ENCODE measurements at places on chromosomes 2 and 18.

DNA sequence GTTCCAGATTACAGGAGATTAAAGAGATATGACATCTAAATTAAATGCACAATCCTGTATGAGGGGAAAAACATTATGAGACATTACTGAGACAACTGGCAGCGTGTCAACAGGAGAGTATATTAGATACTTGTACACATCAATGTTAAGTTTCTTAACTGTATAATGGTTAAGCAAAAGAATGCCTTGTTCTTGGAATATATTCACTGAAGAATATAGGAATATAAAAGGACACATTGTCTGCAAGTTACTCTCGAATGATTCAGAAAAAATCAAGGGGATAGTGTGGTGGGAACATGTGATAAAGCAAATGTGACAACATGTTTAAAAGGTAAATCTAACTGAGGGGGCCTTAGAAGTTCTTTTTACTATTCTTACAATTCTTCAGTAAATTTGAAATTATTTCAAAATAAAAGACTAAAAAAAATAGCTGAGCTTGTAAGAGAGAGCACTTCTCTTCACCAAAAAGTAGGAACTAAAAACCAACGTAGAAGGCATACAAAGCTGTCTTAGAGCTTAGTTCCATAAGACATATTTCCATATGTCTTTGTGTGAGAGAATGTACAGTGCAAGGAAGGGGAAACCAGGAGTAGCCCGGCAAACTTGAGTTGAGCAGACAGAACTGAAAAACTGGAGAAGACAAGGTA lies 7.5 kb downstream of the WDPCP start:
- DNase-seq, result no peak

DNA sequence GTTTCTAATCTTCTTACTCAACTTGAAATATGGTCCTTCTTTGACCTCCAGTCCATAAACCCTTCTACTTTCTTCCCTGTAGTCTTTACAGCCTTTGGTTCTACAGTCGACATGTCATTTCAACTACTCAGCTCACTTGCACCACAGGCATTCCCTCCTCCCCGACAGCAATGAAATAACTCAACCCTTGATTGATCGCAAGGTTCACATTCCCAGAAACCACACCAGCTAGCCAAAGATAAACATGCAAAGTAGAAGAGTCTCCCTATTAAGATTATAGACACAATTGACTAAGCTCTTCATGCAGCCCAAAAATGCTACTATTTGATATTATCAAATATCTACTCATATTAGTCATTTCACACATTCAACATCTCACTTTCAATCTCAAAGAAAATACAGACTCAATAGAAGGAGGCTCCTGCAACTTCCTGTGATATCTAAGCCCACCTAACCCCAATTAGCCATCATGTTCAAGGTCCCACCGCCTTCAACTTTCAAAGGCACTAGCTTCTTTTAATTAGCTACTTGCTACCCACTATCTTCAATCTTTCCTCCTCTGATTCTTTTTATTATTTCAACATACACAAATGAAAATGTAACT lies 50.8 kb downstream of the RTTN start:
- no peak for DNase-seq

DNA sequence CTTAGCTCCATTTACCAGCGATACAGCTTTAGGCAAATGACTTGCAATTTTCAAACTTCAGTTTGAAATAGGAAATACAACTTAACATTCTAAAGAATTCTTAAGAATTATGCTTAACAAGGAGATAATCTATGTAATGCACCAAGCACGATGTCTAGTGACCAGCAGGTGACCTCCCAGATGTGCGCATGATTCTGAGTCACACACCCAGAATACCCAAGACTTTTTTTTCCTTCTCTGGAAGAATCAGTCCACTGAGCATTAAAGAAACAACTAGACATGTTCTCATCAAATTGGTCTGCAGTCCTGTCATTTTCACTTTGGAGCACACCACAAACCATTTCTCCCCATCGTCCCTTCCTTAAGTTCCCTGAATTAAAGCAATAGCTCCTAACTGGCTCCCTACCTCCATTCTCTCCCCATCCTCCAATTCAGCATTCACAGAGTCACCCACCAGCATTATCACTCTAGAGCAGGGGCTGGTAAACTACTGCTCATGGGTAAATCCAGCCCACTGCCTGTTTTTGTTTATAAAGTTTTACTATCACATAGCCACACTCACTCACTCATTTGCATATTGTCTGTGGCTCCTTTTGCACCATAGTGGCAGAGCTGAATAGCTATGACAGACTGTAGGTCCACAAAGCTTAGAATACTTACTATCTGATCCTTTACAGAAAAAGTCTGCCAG lies 13.2 kb downstream of the EVA1A start:
- DNase-seq, result no peak

GRCh38 chr2:66962716-66963115 lies 434.4 kb upstream of the ETAA1 start:
- no peak for DNase-seq

- no peak for DNase-seq
These were observed 7.5 kb upstream of the GBX2 start for GRCh38 chr2:236175548-236176150.

- DNase-seq, result no peak
These were observed 276.0 kb downstream of the AGPS start for GRCh38 chr2:177668617-177669016.

GRCh38 chr18:25137197-25137472 lies 214.8 kb downstream of the ZNF521 start:
- no peak for DNase-seq

DNA sequence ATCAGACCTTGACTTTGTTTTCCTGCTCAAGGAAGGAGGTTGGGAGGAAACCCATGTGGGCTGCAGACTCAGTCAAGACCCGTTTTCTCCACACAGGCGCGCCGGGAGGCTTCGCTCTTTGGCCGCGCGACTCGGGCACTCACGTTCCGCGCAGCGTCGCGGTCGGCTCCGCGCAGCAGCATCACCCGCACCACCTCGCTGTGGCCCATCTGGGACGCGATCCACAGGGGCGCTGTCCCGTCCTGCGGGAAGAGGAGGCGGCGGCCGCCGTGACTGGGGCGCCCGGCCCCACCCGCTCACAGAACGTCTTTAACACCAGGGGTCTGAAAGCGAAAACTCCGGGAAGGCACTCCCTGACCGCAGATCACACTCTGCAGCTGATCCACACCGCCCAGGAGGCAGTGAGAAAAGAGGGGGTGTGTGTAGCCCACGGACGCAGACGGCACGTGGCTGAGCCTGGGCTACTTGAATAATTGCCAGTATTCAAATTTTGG lies 33.1 kb upstream of the NPC1 start:
- no peak for DNase-seq

GRCh38 chr2:27720004-27720551 lies 51.4 kb upstream of the MRPL33 start:
- DNase-seq, result no peak

GRCh38 chr18:77373730-77374445 lies 124.2 kb downstream of the GALR1 start:
- DNase-seq, result no peak

GRCh38 chr2:143550500-143550899 lies 421.3 kb downstream of the ARHGAP15 start:
- no peak for DNase-seq

DNA sequence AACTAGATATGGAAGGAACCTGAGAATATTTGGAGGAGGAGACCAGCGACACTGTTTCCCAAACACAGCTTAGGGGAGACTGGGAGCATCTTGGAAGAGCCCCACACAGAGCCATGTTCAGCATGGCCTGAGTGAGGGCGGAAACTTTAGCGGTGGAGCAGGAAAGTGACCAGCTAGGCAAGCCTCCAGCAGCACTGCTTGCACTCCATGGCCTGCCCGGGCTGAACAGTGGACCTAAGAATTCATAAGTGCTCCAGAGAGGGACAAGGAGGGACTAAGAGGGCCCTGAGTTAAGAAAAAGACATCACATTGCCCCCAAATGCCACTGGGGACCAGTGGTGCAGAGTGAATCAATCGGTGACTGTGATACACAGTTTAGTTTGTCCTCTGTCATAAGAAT lies 566.4 kb downstream of the TNS1 start:
- DNase-seq, result no peak

GRCh38 chr2:44120428-44120827 lies 48.2 kb upstream of the PPM1B start:
- DNase-seq, result no peak

DNA sequence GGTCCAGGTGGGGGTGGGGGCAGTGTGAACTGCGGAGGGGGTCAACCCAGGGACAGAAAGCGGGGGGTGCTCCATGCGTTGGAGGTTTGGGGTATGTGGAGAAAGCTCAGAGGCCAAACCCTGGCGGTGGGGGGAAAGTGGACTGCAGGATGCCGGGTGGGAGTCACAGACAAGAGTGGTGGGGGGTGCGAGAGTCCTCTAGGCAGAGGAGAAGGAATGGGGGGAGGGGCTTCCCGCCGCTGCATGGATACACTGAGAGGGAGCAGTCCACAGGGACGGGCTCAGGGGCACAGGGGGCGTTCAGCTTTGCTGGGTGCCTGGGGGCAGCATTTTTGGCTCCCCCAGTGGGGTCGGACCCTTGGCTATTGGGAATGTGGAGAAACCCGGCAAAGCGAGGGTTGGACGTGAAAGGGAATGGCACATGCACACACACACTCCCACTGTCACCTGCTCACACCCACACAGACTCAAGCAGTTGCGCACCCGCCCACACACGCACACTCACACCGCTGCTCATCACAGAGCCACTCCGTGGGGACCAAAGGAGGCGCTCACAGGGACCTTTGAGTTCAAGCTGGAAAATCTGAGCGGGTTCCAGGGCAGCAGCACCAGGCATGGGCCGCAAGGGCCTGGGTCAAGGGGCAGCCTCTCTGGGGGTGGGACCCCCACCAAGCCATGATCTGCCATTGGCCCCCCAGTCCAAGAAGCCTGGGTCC lies 7.7 kb downstream of the GBX2 start:
- no peak for DNase-seq

DNA sequence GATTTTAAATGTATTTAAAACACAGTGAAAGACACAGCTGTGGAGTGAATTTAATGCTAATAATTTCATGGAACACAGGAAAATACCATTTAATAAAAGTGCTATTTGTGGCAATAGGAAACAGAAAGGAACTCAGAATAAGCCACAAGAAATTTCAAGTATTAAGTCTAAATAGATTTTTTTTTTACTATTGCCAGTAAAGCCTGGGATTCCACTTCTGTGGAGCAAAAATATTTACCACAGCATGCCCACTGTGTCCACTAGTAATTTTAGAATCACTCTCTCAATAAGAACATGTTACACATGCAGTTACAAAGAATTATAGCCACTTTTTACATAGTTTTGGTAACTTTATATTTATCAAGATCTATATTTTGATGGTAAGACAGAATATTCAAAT lies 17.2 kb downstream of the KCTD18 start:
- DNase-seq, result no peak

DNA sequence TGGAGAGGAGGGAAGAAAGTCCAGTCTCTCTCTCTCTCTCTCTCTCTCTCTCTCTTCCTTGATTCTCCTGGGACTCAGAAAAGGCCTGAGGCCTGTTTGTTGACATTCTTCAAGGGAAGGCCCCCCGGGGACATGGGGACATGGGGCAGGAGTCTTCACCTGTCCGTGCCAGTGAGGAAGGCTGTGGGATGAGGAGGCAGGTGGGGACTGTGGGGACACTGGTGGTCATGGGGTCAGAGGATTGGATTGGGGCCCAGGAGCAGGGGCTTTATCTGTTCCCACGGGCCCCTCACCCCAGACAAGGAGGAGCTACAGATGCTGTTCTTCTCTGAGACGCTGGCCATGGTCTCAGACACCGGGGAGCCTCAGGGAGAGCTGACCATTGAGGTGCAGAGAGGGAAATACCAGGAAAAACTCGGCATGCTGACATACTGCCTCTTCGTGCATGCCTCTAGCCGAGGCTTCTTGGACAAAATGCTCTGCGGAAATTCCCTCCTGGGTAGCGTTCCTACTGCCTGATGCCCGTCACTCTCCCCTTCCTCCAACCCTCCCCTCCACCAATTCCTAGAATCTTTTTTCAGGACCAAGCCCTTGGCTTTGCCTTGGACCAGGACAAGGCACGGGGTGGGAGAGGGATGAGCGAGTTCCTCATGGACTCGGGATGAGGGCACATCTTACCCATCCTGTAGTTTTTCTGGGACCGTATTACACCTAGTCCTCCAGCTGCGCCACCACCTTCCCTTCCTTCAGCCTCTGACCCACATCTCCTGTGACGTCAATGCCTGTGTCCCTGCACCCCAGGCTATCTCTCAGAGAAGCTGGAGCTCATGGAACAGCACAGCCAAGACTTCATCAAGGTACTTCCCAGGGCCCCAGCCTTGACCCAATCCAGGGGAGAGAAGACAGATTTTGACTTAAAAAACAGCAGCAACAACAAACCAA lies 850 bp downstream of the CATIP start:
- DNase-seq, result no peak

GRCh38 chr2:219409619-219410018 lies 8.6 kb upstream of the DES start:
- DNase-seq, result no peak

- DNase-seq, result no peak
These were observed 79.1 kb downstream of the UGGT1 start for GRCh38 chr2:128169933-128170709.

GRCh38 chr2:24477229-24477628 lies 13.8 kb upstream of the NCOA1 start:
- DNase-seq, result no peak

- DNase-seq, result no peak
These were observed 51.8 kb downstream of the NDUFA10 start for GRCh38 chr2:239973386-239973785.

All from stimulated activated CD4-positive, alpha-beta T cell treated with anti-CD3 and anti-CD28 coated beads, Interleukin-1b, Interleukin-23, amount 100 ng/mL, for 1 hour (primary cell).